ENCODE measurements at places on chromosomes 12 and 14.

DNA sequence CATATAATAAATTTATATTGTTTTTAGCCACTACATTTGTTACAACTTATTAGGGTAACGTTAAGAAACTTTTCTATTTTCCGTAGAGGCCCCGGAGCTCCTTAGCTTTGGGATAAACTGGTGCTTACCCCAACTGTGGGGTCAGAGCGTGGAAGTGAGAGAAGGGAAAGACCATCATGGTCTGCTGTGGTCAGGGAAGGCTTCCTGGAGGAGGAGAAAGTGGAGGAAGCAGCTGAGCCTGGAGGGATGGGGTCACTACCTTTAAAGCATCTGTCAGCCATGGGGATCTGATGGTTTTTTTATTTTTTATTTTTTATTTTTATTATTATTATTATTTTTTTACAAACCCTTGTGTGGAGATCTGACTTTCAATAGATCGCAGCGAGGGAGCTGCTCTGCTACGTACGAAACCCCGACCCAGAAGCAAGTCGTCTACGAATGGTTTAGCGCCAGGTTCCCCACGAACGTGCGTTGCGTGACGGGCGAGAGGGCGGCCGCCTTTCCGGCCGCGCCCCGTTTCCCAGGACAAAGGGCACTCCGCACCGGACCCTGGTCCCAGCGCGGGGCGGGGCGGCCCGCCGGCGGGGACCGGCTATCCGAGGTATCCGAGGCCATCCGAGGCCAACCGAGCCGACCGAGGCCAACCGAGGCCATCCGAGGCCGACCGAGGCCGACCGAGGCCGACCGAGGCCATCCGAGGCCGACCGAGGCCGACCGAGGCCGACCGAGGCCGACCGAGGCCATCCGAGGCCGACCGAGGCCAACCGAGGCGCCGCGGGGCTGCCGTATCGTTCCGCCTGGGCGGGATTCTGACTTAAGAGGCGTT is 1101.2 kb upstream of the TMEM132C start:
- peak; percentile 24 for DNase-seq

DNA sequence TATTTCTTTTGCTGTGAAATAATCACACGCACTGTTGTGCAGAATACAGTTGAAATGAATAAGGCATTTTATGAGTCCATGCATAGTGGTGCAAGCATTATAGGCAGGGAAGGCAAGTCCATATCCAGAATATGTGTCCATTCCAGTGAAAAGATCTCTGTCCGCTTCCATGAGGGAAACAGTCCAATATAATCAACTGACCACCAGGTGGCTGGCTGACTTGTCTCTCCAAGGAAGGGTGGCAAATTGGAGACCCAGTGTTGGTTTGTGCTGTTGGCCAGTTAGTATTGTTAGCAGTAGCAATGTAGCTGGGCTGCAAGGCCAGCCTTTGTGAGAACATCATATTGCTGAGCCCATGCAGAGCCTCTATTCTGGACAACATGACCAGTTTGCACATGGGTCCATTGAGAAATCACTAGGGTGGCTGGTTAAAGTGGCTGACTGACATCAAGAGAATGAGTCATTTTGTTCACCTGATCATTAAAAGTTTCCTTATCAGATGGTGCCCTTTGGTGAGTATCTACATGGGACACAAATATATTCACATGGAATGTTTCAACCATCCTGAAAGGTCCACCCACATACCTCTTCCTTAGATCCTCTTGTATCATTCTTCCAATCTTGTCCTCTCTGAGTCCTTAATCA is 17.3 kb upstream of the YAF2 start:
- DNase-seq = no peak

DNA sequence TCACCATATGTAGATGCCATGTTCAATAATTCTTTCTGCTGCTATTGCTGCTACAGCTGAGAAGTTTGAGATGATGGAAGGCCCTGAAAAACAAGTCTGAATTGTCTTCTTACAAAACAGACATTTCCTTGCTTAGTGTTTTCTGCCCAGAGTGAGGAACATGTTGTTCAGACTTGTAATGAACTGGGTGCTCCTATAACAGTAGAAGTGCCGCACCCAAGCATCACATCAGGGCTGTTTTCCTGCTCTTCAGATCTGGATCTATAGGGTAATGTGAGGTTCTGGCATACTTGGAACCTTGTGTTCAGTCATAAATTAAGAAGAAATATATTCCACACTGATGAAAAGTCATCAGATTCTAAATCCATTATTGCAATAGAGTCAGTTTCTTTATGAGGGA is 171.9 kb upstream of the DIO2 start:
- no peak for DNase-seq

- no peak for DNase-seq
Observed at GRCh38 chr14:94377866-94378470, 10.4 kb downstream of the SERPINA1 start.

GRCh38 chr12:21780786-21781185 is 6.3 kb upstream of the KCNJ8 start:
- no peak for DNase-seq

- DNase-seq = no peak
Observed at GRCh38 chr14:65277027-65277426, 135.5 kb upstream of the FUT8 start.

DNA sequence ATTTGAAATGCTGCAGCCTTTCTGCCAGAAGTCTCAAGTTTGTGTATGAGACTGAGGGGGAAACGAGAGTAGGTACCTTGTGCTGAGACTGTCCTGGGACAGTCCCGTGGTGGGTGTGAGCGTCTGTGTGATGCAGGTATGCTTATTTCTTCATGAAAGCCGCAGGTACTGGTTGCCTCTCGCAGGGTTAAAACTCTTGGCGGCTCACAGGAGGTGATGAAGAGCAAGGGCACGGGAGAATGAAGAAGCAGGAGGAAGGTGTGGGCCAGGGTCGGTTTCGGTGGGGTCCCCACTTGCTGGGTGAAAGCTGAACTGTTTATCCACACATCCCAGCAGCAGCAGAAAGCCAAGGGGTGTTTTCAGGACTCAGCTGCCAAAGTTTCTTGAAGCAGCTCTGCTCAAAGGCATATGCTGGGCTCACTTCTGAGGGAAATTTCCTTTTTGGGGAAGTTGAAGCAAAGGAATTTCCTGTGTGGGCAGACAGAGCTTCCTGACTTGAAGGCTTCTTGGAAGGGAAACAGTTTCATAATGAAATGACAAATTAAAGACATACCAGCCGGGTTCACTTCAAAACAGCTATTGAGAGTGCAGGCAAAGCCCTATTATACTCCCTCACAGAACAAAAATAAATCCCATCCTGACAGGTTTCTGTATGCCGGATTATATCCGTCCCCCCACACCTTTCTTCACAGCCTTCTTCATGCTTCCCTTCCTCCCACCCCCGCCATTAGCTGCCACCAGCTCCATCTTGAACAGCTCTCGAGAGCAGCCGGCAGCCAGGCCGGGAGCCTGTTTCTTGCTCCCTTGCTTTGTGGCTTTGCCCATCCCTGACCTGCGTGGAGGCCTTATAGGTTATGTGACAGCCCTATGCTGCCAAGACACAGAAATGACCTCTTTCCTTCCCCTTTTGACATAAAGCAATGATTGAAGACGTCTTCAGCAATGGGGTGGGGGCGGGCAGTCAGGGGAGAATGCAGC is 116.6 kb downstream of the ETV6 start:
- DNase-seq = peak; percentile 64

GRCh38 chr12:18454330-18454729 is 193.0 kb downstream of the PIK3C2G start:
- DNase-seq = no peak

DNA sequence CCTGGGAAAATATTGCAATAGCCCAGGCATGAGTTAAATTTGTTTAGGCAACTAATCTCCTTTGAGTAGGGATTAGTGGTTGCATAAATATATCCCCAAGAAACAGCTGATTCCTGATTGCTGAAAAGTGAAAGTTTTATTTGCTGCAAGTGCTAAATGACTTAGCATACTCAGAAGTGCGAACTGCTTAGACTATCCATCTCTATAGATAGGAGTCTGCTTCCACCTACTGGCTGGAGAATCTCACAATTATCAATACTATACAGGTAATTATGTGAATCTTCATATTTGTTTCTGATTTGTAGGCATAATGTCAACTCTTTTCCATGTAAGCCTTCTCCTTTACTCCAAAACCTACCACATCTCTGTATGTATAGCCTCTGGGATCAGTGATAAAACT is 12.0 kb upstream of the SLCO1B3 start:
- DNase-seq = no peak

- no peak for DNase-seq
Observed at GRCh38 chr12:79333144-79333543, 357.6 kb downstream of the PAWR start.

GRCh38 chr12:39619316-39619659 is 315 bp downstream of the ABCD2 start:
- no peak for DNase-seq

- DNase-seq = no peak
Observed at GRCh38 chr12:22533155-22533554, 11.2 kb downstream of the C2CD5 start.

GRCh38 chr12:56216461-56216860 is 5.3 kb downstream of the RNF41 start:
- DNase-seq = no peak
